ENCODE measurements at places on chromosomes 11 and 22. TPM values are rescaled to one million over a fixed set of nuclear protein-coding genes. Genes with fewer than 3 reads are reported as not detected.

DDTL gene
- total RNA-seq: 5.2 TPM

- DNase-seq: no peak
These were observed 7.3 kb upstream of the NCF4 start for GRCh38 chr22:36853407-36854099.

BRSK2 gene
- 0.38 TPM for total RNA-seq

DNA sequence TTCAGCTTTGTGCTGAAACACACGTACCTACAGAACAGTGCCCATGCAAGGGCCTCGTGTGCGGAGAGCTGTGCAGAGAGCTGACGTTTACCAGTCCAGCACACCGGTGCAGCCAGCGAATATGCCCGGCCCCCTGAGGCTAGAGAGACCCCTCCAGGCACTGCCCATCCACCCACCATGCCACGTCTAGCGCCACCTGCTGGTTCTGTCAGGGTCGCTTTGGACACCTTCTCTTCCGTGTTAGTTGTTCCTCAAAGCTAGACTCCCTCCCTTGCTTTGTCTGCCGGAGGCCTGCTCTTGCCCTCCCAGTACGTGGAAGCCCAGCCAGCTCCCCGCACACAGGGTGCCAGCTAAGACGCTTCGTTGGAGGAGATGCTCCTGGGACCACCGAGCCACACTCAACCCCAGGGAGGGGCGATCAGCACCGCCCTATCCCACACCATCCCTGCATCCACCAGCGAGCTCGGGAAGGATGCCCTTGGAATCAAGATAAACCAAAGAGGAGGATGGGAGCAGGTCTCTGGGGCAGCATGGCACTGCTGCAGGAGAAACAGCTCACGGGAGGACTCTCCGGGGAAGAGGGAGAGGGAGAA lies 43.4 kb downstream of the CPT1A start:
- no peak for DNase-seq

GRCh38 chr11:11899401-11899800 lies 57.6 kb downstream of the USP47 start:
- DNase-seq: no peak

Measured in dermis microvascular lymphatic vessel endothelial cell (primary cell).